Sigmoid colon (tissue), 7 donors: ENCODE measurements at places on chromosomes 6 and 20. TPM values are rescaled to one million over a fixed set of nuclear protein-coding genes. Genes with fewer than 3 reads are reported as not detected.

DNA sequence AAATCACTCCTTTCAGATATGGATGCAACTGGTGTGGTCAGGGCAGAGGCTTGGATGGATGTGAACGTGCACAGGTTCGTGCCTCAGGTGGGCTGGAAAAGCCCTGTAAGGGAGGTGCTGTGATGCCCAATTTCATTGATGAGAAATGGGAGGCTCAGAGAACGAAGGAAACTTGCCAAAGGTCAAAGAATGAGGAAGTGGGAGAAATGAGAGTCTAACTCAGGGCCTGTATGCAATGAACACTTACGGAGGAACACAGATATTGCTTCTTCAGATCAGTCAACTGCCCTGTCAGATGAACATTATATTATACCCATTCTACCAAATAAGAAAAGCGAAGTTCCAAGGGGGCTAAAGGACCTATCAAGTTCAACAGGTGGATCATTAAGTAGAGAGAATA, 134.7 kb downstream of the RCAN2 start:
- no peak for DNase-seq
- H3K27ac ChIP-seq = no peak overlapping the region
- no peak overlapping the region for H3K4me3 ChIP-seq
- H3K36me3 ChIP-seq = no peaks in the 10 kb centered on the region
- no peaks in the 10 kb centered on the region for H3K27me3 ChIP-seq

DNA sequence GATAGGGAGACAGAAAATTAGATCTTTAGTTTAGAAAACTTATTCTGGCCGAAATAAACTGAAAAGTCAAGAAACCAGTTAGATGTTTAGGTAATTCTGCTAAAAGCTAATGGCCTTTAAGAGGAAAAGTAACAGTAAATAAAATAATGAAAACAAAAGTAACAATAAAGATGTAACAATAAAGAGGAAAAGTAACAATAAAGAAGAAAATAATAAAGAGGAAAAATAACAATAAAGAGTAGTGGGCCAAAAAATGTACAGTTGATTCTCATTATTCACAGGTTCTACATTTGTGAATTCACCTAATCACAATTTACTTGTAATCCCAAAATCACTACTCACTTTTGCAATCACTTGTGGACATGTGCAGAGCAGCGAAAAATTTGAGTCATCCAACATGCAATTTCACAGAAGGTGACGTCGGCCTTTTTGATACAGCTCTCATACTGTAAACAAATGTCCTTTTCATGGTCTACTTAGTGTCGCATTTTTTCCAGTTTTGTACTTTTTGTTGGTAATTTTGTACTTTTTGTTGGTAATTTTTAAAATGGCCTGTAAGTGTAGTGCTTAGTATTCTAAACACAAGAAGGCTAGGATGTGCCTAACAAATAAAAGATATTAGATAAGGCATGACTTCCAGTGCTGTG, 24.0 kb downstream of the HBS1L start:
- H3K36me3 ChIP-seq = peaks cover 3% of the 10 kb centered on the region
- no peak overlapping the region for H3K4me3 ChIP-seq
- no peak overlapping the region for H3K27ac ChIP-seq
- DNase-seq = no peak
- H3K27me3 ChIP-seq = no peaks in the 10 kb centered on the region

GRCh38 chr6:89217299-89217910, at the start of gene GABRR1:
TSS of gene GABRR1 (minus strand) at chr6:89217358. CDS start at chr6:89217322, 36 bp downstream.
- H3K4me1 ChIP-seq = no peaks in the 10 kb centered on the region
- no peak within 1 kb of the TSS for H3K27ac ChIP-seq
- DNase-seq = no peak
- H3K36me3 ChIP-seq = no peaks in the 10 kb centered on the region
- no peaks in the 10 kb centered on the region for H3K27me3 ChIP-seq

Gene TGM2
- 14.8 TPM for total RNA-seq

DNA sequence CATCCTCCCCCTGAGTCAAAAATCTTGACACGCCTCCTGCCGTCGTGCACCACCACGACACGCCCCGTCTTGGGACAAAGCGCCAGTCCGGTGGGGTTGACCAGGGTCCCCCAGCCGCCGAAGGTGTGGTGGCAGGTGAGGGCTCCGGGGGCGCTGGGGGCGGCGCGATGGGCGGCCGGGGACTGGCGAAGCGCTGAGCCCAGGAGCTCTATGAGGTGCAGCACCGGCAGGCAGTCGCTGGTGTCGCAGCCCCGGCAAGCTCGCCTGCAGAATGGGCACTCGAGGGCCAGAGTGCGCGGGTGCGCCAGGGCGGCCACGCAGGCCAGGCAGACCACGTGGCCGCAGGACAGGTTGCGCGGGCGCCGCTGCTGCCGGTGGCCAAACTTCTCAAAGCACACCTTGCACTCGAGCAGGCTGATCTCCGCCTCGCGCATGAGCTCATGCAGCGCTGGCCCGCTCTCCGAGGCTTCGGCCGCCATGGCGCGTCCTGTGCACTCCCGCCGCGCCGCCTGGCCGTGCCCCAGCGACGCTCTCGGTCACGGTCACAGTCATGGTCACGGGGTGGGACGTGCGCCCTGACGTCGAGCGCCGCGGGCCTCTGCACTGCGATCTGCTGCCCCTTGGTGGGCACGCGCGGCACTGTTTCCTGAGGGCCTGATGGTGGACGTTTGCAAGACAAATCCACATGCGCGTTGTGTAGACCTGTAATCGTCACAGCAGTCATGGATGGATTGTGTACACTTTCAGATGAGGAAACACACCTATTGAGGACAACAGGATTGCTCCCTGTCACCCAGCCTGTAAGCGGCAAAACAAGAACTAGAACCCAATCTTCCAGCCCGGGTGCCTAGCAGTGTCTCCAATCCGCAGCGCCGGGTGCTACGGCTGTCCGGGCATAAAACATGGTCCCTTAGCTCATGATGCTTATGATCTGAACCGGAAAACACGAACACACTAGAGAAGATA, at the start of gene NHLRC1:
Gene NHLRC1, minus strand, starts transcription at position 550 of the 966 bp plus-strand sequence. Its CDS starts 71 bp downstream, at position 479.
- peaks cover 8% of the 10 kb centered on the region for H3K4me1 ChIP-seq
- H3K36me3 ChIP-seq = no peaks in the 10 kb centered on the region
- peak; percentile 95 for DNase-seq
- peak within 1 kb of the TSS; percentile 56 for H3K4me3 ChIP-seq
- H3K27ac ChIP-seq = peak within 1 kb of the TSS; percentile 44
